ENCODE measurements at places on chromosomes 12 and 14.

DNA sequence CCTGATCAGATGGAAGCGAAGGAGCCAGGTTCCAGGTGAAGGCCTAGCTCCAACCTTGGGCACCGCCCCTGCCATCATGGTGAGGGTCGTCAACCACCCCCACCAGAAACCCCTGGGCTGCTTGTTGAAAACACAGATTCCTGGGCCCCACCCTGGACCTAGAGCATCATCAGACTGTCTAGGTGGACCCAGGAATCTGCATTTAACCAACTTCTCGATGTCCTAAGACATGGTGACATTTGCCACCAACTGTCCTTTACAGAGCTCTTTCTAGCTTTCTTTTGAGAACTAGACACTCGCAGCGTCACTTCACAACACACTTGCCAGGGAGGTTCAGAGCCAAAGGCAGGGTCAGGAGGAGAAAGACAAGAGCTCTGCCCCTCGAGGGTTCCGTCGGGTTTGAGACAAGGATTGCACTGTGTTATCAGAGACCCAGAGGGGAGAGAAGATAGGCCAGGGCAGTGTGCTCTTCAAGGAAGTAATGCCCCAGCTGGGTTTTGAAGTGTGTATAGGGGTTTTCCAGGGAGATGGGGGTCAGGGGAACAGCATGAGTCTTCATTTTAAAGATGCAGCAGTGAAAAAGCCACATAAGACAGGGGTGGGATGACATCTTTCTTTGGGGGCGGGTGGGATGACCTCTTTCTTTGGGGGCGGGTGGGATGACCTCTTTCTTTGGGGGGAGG lies 24.6 kb downstream of the RFLNA start:
- DNase-seq = no peak

- DNase-seq = no peak
Observed at GRCh38 chr14:68308726-68309520, 483.9 kb downstream of the ZFP36L1 start.

DNA sequence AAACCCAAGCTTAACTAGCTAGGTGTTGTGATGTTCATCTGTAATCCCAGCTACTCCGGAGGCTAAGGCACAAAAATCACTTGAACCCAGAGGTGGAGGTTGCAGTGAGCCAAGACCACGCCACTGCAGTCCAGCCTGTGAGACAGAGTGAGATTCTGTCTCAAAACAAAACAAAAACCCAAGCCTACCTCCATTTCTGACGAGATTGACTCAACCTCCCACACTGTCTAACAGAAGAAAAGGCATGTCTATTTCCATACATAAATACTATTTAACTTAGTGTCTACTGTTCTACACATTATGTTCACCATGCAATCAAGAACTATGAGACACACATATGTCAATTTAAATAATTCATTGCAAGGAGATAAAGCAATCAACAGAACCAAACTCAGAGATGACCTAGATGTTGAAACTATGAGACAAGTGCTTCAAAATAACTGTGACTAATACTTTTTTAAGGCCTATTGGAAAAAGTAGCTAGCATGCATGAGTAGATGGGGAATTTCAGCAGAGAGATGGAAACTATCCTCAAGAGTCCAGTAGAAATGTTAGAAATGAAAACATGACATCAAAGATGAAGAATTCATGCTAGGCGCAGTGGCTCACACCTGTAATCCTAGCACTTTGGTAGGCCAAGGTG lies 75.9 kb upstream of the DHRS4 start:
- no peak for DNase-seq

DNA sequence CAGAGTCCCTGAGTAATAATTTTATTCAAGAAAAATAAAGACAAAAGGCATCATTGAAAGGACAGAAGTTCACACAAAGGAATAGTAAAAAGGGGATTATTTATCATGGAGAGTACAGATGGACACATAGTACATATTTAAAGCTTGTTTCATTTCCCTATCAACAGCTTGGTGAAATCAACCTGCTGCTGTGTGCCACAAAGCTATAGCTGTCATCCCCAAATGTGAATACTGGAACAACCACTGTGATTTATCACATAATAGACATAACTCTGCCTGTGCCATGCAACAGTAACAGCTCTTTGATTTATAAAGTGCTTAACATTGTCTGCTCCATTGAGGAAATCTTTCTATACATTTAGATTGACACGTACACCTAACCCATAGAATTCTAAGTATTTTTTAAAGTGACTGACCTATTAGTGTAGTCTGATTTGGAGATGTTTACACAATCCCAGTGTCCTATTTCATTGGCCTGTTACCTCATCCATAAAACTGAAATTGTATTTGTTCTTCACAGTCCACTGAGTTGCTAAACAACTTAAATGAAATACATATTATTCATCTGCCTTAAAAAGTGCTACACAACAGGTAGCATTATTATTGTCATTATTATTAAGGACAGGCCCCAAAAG lies 3.3 kb downstream of the NEMF start:
- DNase-seq = no peak

- no peak for DNase-seq
Observed at GRCh38 chr14:73393375-73393774, 65.0 kb downstream of the NUMB start.
